ENCODE measurements at places on chromosomes 2 and 18. TPM values are rescaled to one million over a fixed set of nuclear protein-coding genes. Genes with fewer than 3 reads are reported as not detected.

DNA sequence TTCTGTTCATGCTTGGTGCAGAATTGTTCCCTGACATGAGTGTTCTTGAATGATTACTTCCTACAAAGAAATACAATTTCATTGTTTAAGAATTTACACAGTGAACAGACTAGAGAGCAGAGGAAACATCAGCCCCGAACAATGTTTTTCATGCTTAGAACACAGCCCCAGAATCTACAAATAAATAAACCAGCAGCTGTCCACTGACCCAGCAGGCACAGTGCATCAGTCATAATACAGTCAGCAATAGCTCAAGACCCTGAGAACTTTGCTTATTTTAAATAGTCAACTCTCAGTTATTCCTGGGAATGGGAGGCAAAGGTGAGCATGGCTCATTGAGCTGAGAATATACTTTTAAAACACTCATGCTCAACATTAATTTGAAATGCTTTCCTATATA lies 38.4 kb downstream of the XIRP2 start:
- DNase-seq, result no peak
- no peak overlapping the region for H3K27ac ChIP-seq
- no peaks in the 10 kb centered on the region for H3K4me1 ChIP-seq
- no peak overlapping the region for H3K4me3 ChIP-seq

DNA sequence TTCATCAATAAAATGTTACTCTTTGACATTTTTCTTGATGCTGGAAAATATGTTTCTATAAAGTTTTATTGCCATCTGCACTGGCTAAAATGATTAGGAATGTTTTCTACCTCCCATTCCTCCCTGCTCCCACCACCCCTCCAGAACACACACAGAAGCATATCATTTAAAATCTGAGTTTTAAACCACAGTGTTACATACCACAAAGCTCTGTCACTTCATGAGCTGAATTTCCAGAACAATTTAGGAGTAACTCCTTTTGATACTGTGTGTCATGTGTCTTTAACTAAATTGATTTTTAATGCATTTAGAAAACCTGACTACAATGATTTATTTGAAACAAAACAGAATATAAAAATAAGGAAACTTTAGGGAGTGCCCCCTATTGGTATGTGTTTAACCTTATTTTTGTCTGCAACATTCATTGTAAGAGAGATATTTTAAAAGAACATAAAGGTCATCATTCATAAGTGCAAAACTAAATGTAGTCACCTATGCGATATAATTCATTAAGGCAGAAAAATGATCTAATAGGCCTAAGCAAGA lies 52.0 kb downstream of the FEZ2 start:
- peaks cover 68% of the 10 kb centered on the region for H3K36me3 ChIP-seq
- H3K4me3 ChIP-seq, result no peak overlapping the region
- no peak for DNase-seq
- no peaks in the 10 kb centered on the region for H3K27me3 ChIP-seq
- H3K27ac ChIP-seq, result peak overlapping the region; percentile 74
- H3K4me1 ChIP-seq, result peaks cover 77% of the 10 kb centered on the region

GRCh38 chr2:241378816-241379215 lies 22.7 kb downstream of the FARP2 start:
- H3K27ac ChIP-seq, result no peak overlapping the region
- peaks cover 2% of the 10 kb centered on the region for H3K36me3 ChIP-seq
- H3K27me3 ChIP-seq, result no peaks in the 10 kb centered on the region
- no peaks in the 10 kb centered on the region for H3K4me1 ChIP-seq

DNA sequence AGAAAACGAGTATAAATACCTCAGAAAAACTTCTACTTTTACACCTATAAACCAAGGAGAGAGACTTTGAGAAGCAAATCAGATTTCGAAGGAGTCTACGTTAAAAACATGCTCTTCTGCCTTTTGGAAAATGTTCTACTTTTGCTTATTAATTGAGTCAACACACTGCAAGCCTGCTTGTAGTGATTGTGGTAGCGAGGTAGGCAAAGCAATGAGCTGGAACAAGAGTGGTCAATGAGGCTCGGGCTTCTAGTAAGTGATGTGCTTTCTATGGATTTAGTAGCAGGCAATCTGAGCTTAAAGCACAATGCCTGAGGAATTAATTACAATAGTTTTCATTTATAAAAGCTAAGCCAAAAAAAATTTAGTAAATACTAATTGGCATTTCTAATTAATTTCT lies 103.4 kb upstream of the TFCP2L1 start:
- H3K27me3 ChIP-seq, result no peaks in the 10 kb centered on the region
- H3K4me3 ChIP-seq, result no peak overlapping the region
- no peaks in the 10 kb centered on the region for H3K4me1 ChIP-seq
- H3K36me3 ChIP-seq, result peaks cover 16% of the 10 kb centered on the region

DNA sequence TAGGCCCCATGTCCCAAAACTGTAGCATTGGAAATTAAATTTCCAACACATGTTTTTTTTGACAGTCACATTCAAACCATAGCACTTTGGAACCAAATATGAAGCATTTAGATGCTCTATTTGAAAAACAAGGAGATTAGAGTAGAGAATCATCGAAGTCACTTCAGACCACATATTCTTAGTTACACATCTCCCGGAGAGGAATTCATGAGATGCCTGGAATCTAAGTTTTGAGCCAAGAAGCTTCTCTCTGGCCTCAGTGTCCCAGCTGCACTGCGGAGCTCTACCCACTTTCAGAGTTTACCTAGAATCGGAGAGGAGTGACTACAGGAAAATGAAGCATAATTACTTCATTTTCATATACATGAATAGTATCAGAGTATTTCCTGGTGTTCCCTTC lies 385.9 kb downstream of the TNS1 start:
- H3K36me3 ChIP-seq, result no peaks in the 10 kb centered on the region
- H3K27ac ChIP-seq, result no peak overlapping the region
- H3K4me1 ChIP-seq, result no peaks in the 10 kb centered on the region
- no peak overlapping the region for H3K4me3 ChIP-seq
- DNase-seq, result no peak
- no peaks in the 10 kb centered on the region for H3K27me3 ChIP-seq

- DNase-seq, result no peak
- H3K27ac ChIP-seq, result peak overlapping the region; percentile 40
- peaks cover 13% of the 10 kb centered on the region for H3K36me3 ChIP-seq
Observed at GRCh38 chr2:54967759-54968365, 82.4 kb downstream of the RTN4 start.

GRCh38 chr2:11938196-11938595 lies 191.8 kb downstream of the LPIN1 start:
- H3K27me3 ChIP-seq, result no peaks in the 10 kb centered on the region
- H3K27ac ChIP-seq, result no peak overlapping the region
- no peak for DNase-seq
- no peak overlapping the region for H3K4me3 ChIP-seq
- H3K4me1 ChIP-seq, result no peaks in the 10 kb centered on the region

GRCh38 chr18:59685501-59685900 lies 11.7 kb downstream of the CCBE1 start:
- no peak overlapping the region for H3K4me3 ChIP-seq
- H3K27ac ChIP-seq, result no peak overlapping the region
- H3K27me3 ChIP-seq, result no peaks in the 10 kb centered on the region
- no peaks in the 10 kb centered on the region for H3K4me1 ChIP-seq

ASB18 gene
- not detected for total RNA-seq

DNA sequence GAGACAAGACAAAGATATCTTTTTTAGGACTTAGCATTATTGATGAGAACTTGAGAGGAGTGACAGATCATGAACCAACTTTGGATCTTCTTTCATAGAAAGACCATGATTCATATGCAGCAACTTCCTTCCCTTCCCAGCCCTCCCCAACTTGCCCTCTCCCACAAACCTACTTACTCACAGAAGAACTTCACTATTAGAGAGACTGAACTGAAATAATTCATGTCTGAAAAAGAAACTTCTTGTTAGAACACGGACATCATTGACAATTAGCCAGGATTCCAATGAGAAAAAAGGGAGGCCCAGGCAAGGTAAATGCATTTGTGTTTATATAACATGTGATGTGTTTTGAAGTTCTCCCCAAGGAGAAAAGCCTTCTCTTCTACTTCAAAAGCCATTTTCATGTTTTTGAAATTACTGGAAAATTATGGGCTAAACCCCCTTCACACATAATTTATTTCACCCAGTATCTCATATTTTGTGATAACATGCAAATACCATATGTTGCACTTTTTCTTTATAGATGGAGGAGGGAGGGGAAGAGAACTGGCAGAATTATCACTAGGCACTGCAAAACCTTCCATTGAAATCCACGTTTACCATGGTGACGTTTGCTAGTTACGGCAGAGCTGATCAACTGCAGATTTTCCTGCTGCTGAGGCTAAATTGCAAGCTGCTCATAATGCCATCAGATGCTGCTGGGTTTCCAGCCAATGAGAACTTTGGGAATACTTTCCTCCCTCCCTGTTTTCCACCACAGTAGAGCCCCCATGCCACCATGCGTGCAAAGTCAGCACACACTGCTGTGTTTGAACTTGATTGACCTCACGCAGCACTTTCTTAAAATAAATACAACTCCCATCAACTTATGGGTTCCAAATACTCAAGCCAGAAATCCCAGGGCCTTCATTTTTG lies 294.7 kb downstream of the MEIS1 start:
- H3K4me1 ChIP-seq, result no peaks in the 10 kb centered on the region
- no peak overlapping the region for H3K4me3 ChIP-seq
- DNase-seq, result no peak

DNA sequence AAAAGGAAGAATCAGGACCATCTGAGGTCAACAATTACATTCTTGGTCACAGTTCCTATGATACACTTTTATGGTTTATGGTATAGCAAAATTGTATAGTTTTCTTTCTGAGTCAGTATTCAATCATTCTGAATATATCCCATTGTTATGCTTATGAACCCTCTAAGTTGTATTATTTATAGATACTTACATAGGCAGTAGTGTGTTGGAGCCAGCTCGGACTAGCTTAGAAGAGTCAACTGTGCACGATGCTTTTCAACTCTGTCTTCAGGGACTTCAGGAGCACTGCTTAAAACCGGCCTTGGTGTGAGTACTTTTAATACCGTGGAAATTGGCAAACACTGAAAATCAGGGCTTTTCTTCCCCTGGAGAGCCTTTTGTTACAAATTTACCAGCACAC lies 215.7 kb downstream of the IKZF2 start:
- H3K4me3 ChIP-seq, result no peak overlapping the region
- no peak for DNase-seq
- no peaks in the 10 kb centered on the region for H3K36me3 ChIP-seq
- H3K27me3 ChIP-seq, result no peaks in the 10 kb centered on the region

DNA sequence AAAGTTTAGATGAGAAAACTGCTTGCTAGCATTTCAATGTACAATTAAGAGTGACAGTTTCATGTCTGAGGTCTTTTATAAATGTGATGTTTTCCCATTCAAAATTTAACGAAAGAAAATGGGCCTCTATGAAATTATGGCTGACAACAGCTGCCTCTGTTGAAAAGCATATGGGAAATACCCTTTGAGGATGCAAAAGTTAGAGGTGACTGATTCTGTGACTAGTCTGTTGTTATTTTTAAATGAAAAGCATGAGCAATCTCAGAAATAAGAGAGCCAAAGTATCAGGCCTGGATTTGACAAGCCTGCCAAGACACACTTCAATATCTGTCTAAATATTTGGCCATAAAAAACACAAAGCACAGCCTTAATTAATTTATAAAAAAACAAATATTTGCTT lies 580.8 kb downstream of the ERBB4 start:
- no peaks in the 10 kb centered on the region for H3K4me1 ChIP-seq
- no peak overlapping the region for H3K27ac ChIP-seq
- no peaks in the 10 kb centered on the region for H3K27me3 ChIP-seq
- no peaks in the 10 kb centered on the region for H3K36me3 ChIP-seq

TUBA4B gene
- not detected for total RNA-seq

GMPPA gene
- total RNA-seq, result 66.2 TPM

- H3K27ac ChIP-seq, result no peak overlapping the region
- no peak overlapping the region for H3K4me3 ChIP-seq
- no peaks in the 10 kb centered on the region for H3K36me3 ChIP-seq
- peaks cover 11% of the 10 kb centered on the region for H3K4me1 ChIP-seq
- no peak for DNase-seq
Observed at GRCh38 chr18:62741584-62741983, 26.2 kb downstream of the PHLPP1 start.

- H3K27me3 ChIP-seq, result no peaks in the 10 kb centered on the region
- DNase-seq, result no peak
- no peaks in the 10 kb centered on the region for H3K36me3 ChIP-seq
Observed at GRCh38 chr2:16412321-16413030, 253.2 kb downstream of the CYRIA start.

INPP5D gene
- total RNA-seq, result 0.39 TPM

DNA sequence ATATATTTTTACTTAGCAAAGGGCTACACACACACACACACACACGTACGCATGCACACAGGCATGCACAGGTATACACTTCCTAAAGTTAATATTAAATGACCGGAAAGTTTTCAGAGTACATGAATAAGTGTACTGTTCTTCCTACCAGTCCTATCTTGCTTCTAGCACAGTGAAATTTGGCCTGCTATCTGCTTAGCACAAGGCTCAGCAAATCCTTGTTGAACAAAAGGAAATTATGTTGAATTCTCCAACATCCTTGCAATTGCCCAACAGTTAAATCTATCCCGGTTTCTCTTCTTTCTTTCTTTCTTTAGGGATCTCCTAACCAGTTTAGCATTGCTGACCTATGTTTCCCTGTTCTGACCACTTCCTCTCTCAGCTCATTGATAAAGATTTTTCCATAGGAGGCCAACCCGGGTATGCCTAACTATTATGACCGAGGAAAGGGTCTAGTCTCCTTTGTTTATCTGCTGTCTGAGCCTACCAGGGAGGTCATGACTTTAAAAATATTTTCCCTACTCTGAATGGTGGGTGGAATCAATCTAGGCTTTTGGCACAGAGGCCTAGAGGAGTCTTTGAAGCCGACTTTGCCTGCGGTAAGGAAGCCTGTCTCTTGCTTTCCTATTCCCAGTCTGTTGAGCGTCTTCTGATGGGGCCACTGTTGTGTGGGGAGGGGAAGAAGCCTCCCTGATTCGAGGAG lies 400.7 kb downstream of the HRH4 start:
- H3K27ac ChIP-seq, result no peak overlapping the region
- no peak for DNase-seq
- H3K36me3 ChIP-seq, result no peaks in the 10 kb centered on the region

DNA sequence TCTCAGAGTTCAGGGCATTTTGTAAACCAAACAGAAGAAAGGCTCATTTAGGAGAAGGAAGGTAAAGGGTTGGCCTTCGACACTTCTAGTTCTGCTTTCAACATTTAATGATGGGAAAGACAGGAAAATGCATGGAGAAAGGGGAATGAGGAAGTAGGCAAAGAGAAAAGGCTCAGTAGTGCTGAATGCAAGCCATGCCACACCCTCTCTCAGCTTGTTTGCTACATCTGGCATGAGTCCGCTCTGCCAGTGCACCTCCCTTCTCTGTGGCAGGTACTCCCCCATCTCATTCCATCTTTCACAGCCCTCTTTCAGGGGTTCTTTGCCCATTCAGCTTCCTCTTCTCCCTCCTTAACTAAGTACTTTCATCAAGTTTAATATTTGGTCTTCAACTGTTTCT lies 120.9 kb upstream of the ITGB6 start:
- H3K36me3 ChIP-seq, result no peaks in the 10 kb centered on the region
- no peak overlapping the region for H3K4me3 ChIP-seq
- DNase-seq, result no peak
- H3K27me3 ChIP-seq, result no peaks in the 10 kb centered on the region
